ENCODE measurements at places on chromosomes 2 and 18.

DNA sequence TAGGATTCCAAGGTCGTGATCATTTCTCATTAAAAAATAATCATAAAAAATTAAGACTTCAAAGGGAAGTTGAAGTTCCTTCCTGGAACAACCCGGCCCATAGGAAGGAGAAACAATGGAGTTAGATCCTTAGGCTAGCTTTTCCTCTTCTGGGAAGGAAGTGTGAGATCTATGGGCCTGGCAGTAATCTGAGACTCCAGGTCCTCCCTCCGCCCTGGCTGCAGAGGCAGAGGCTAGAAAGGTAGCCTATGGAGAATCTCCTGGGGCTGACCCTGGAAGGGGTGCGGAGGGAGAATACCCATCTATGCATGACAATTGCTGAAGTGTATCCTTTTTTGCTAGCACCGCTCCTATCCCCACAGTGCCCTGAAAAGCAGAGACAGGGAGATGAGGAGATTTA lies 37.9 kb downstream of the TRIB2 start:
- no peak for DNase-seq

- no peak for DNase-seq
Measured at GRCh38 chr2:25262288-25262687, 79.4 kb downstream of the DNMT3A start.

DNA sequence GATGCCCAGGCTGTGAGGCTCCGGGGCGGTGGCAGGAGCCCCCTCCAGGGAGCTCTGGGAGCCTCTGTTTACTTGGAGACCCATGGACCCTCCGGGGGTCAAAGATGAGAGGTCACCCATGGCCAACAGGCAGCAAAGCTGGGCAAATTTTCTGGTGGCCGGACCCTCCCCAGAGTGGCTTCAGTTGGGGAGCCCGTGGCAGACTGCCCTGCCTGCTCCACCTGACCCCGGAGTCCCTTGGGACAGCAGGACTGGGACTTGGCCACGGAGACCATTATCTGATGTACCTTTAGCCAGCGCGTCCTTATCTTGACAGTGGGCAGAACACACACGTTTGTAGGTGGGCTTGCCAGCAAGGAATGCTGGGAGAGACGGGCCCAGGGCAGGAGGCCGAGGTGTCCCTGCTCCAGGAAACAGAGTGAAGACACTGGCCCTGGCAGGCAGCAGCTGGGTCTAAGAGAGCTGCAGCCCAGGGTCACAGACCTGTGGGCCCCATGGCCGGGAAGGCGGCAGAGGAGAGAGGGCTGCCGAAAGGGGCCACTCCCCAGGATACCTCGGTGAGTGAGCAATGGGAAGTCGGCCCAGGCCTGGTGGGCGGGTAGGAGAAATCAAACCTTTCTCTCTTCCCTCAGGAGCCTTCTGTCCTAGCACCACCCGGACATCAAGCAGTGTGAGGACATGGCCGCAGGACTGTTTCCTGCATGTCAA lies at the start of the genes ABCG5 and ABCG8:
Gene ABCG5, minus strand, starts transcription at position 280 of the 708 bp plus-strand sequence. Its CDS starts 160 bp downstream, at position 120.
Gene ABCG8, plus strand, starts transcription at position 412 of the 708 bp plus-strand sequence. Its CDS starts 83 bp downstream, at position 495.
- DNase-seq: no peak

GRCh38 chr2:39241588-39241987 lies 2.2 kb downstream of the CDKL4 start:
- DNase-seq: no peak

DNA sequence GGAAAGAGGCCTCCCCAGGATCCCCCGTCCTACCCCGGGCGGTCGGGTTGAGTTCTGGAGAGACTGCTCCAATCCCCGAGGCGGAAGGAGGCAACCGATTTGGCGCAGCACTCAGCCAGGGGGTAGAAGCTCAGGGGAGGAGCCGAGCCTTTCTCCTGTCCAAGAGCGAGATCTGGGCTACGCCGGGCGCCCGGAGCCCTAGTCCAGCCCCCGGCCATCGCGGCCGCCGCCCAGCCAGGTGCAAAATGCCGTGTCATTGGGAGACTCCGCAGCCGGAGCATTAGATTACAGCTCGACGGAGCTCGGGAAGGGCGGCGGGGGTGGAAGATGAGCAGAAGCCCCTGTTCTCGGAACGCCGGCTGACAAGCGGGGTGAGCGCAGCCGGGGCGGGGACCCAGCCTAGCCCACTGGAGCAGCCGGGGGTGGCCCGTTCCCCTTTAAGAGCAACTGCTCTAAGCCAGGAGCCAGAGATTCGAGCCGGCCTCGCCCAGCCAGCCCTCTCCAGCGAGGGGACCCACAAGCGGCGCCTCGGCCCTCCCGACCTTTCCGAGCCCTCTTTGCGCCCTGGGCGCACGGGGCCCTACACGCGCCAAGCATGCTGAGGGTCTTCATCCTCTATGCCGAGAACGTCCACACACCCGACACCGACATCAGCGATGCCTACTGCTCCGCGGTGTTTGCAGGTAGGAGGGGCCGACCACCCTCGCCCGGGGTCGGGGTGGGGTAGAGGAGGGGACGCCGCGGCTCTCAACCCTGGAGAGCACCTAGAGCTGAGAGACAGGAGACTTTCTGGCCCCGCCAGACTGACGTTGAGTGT lies at the start of gene DYSF:
Gene DYSF, plus strand, starts transcription at position 158 of the 817 bp plus-strand sequence.
- DNase-seq: no peak

DNA sequence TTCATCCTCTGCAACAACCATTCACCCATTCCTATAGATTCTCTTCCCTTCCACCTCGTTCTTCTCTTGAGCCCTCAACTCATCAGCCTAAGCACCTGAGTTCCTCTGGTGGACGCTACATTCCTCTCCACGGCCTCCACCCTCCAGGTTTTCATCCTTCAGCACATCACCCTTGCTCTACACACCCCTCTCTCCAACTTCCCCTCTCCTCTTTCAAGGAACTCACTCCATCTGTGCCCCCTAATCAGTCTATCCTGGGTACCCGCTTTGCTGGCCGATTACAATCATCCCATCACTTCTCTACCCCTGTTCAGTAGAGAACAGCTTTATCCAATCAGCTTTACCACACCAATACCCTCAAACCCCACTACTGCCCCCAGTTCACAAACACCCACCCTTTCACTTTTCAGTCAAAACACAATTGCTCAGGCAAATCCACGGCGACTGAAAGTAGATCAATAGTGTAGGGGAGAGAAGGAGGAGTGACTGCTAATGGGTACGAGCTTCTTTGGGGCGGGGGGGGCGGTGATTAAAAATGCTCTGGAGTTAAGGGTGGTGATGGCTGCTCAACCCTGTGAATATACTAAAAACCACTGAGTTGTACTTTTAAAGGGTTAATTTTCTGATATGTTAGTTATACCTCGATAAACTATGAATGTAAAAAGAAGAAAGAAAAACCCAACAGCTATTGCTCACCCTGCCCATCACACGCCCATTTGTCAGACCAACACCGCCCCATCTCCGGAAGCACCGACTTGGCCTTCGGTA lies 857 bp downstream of the DYM start:
- no peak for DNase-seq

DNA sequence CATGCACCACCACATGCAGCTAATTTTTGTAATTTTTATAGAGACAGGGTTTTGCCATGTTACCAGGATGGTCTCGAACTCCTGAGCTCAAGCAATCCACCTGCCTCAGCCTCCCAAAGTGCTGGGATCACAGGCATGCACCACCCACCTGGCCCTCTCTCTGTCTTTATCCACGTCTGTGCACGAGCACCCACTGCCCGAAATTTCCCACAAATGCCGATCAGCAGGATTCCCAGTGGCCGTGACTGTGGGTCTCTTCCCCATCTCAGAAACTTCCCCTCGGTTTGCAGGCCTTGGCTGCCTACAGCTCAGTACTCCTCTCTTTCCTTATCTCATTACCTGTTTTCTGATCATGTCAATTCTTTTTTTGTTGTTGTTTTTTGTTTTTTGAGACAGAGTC lies 217.3 kb downstream of the TTC32 start:
- no peak for DNase-seq

DNA sequence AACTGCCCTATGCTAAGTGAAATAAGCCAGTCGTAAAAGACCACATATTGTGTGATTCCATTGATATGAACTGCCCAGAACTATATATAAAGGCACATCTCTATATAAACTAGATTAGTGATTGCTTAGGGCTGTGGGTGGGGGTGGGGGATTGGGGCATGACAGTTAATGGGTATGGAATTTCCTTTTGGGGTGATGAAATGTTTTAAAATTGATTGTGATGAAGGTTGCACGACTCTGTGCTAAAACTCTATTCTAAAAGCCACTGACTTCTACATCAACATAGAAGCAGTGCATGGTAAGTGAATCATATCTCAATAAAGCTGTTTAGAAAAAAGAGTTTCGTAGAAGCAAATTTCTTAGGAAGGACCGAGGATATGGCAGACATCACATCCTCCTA lies 53.0 kb downstream of the CDCA7 start:
- no peak for DNase-seq

DNA sequence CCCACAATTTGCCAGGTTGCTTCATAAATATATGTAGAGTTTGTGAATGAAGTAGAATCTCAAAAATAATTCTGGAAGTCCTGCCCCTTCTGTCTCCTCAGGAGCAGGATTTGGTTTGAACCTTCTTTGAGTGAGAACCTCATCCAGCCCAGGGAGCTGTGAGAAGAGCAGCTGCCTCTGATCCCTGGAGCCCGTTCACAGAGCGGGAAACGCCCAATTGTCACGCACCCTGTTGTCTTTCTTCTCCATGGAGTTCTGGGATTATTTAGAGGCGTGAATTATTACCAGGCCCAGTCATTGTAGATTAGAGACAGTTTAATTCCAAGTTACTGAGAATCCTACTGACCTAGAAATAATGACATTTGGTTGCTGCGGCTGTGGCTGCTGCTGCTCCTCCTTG lies 66.1 kb downstream of the TPO start:
- DNase-seq: no peak

Data from activated T-helper 2 cell treated with anti-CD3 and anti-CD28 coated beads, Interferon-gamma antibody, Interleukin-2, Interleukin-4, amounts not matched to agents 10 μg/mL and 5 μg/mL and 100 μg/mL, durations not matched to agents 14 hours and 24 hours and 36 hours (primary cell).